Astrocyte of the spinal cord (primary cell): ENCODE measurements at places on chromosomes 7 and 10.

- peak; percentile 67 for DNase-seq
Measured at GRCh38 chr7:99102809-99103690, 40.9 kb downstream of the SMURF1 start.

GRCh38 chr10:74084955-74085354 lies 65.7 kb downstream of the AP3M1 start:
- no peak for DNase-seq

- peak; percentile 86 for DNase-seq
Measured at GRCh38 chr10:110356628-110357245, 52.0 kb upstream of the SMNDC1 start.

DNA sequence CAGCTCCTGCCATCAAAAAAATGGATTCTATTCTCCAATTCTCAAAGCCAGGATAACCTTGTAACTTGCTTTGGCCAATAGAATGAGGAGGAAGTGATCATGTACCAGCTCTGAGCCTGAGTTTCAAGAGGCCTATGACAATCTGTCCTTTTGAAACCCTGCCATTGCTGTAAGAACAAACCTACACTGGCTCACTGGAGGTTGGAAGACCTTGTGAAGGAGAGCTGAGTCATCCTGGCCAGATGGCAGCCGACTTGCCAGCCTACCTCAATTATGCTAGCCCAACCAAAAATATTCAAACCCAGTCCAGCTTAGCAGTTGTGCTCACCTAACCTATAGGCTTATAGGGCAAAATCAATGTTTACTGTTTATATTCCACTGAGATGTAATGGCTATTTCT lies 93.0 kb downstream of the HGF start:
- peak; percentile 66 for DNase-seq

DNA sequence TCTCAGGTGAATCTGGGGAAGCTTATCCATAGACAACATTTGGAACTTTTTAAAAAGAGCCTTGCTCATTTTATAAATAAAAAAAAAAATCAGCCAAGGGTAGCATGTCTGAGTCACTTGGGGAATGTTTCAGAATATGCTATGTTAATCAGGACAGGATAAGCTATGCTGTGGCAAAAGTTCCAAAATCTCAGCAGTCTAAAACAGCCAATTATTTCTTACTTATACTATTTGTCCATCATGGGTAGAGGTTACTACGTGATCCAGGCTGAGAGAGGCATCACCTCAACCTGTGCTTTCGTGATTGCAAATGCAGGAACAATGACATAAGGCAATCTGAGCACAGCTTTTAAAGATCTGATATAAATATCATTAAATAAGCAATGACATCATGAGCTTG lies 6.5 kb downstream of the SLC13A1 start:
- DNase-seq, result no peak

GRCh38 chr10:13612654-13613373 lies 26.0 kb downstream of the PRPF18 start:
- DNase-seq, result no peak

GRCh38 chr7:21191321-21192073 lies 236.4 kb upstream of the SP4 start:
- DNase-seq, result no peak

DNA sequence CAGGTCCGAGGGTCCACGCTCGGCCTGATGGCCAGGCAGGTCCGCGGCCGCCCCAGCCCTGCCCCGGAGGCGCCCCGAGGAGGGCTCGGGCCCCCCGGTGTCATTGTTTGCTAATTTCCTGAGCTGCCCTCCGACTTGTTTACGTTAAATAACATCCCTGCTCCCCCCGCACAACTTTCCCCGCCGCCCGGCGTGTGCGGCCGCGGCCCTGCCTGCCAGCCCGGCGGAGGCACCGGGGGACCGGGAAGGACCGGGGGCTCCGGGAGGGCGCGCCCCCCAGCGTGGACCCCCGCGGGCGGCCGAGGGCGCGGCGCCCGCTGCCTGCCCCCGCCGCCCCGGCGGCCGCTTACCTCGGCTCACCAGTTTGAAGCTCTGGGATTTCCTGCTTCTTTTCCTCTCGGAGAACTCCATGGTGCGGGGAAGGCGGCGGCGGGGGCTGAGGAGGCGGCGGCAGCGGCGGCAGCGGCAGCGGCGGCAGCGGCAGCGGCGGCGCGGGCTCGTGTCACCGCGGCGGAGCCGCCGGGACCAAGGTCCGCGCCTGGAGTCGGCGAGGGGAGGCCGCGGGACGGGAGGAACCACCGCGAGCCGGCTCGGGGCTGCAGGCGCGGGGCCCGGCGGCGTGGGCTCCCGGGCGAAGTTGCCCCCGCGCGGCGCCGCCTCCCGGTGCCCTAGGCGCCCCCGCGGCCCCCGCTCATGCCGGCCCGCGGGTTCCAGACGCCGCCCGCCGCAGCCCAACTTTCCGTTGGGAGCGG lies 515 bp downstream of the BEND7 start:
- DNase-seq, result no peak

GRCh38 chr7:123725586-123726171 lies 23.1 kb downstream of the WASL start:
- DNase-seq, result no peak

- DNase-seq, result no peak
Measured at GRCh38 chr7:80427218-80427617, 84.6 kb downstream of the GNAT3 start.
